ENCODE measurements at places on chromosomes 7 and 10. TPM values are rescaled to one million over a fixed set of nuclear protein-coding genes. Genes with fewer than 3 reads are reported as not detected.

- no peak for DNase-seq
These were observed 236.2 kb downstream of the SKIDA1 start for GRCh38 chr10:21289271-21289670.

- no peak for DNase-seq
These were observed 160.7 kb downstream of the ZEB1 start for GRCh38 chr10:31479752-31480151.

The MBLAC1 gene
- total RNA-seq: 3.2 TPM

GRCh38 chr10:4678951-4679671 lies 146.9 kb upstream of the AKR1E2 start:
- peak; percentile 73 for DNase-seq

GRCh38 chr10:96431211-96431970 lies 72.6 kb upstream of the OPALIN start:
- DNase-seq: no peak

The CFTR gene
- total RNA-seq: 176 TPM

The UNC5B gene
- total RNA-seq: 11.0 TPM

- DNase-seq: no peak
These were observed 137.9 kb downstream of the RAPGEF5 start for GRCh38 chr7:22219036-22219435.

DNA sequence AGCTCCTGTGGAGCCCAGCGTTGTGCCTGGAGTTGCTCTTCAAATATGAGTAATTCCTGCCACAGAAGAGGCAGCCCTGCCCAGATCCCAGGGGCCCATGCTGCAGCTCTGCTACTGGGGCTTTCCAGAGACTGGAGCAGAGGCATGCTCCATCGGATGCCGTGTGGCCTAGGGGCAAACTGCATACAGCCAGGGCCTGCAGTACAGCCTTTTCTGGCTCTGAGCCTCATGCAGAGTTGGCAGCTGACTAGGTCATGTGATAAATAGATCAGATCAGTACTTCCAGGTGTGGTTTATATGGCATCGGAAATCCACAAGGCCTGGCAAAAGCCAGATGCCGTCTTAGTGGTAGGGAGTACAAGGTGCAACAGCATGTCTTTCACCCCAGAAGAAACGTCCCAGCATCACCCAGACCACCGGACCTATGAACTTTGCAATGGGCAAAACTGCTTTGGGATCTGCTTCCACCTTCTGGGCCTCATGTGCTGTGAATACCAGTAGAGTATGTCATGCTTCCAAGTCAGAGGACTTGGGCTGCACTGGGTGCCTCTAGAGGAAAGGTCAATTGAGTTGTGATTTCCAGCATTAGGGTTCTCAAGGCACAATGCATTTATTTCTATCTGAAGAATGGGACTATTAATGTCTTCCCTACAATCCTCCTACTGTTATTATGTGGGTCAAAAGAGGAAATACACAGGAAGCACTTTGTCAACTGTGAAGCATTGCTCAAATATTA lies 250.7 kb upstream of the ZNF32 start:
- DNase-seq: no peak

- DNase-seq: no peak
These were observed 407.9 kb upstream of the SHH start for GRCh38 chr7:156220078-156220605.

DNA sequence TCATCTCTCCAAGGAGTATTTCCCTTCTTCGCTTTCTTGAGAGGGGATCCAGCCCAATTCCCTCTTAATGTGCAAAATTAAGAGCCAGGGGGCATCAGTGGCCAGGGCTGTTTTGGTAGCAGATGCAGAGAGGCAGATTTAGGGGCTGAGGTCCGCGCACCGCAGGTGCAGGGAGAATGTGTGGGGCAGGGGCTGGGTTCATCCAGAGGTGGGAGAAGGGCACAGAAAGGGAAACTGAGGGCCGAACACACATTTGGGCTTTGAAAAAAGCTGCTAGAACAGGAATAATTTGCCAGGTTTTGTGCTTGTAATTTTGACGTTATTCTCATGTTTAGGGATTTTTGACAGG lies 6.5 kb upstream of the SHH start:
- DNase-seq: no peak

DNA sequence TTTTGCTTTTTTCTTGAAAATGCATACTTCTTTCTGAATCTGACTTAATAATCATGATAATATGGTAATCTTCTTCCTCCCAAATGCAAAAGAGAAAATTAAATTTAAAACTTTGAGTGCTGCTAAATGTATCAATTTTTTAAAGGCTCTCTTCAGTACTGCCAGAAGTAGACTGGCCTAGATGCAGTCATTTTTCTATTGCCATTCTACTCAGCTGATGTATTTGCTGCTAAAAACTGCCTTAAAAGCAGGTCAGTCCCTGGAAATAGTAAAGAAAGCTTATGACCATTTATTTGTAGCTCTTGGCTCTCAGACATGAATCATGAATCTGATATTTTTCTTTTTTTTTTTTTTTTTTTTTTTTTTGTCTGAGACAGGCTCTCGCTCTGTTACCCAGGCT lies 28.5 kb downstream of the NAPEPLD start:
- DNase-seq: no peak

DNA sequence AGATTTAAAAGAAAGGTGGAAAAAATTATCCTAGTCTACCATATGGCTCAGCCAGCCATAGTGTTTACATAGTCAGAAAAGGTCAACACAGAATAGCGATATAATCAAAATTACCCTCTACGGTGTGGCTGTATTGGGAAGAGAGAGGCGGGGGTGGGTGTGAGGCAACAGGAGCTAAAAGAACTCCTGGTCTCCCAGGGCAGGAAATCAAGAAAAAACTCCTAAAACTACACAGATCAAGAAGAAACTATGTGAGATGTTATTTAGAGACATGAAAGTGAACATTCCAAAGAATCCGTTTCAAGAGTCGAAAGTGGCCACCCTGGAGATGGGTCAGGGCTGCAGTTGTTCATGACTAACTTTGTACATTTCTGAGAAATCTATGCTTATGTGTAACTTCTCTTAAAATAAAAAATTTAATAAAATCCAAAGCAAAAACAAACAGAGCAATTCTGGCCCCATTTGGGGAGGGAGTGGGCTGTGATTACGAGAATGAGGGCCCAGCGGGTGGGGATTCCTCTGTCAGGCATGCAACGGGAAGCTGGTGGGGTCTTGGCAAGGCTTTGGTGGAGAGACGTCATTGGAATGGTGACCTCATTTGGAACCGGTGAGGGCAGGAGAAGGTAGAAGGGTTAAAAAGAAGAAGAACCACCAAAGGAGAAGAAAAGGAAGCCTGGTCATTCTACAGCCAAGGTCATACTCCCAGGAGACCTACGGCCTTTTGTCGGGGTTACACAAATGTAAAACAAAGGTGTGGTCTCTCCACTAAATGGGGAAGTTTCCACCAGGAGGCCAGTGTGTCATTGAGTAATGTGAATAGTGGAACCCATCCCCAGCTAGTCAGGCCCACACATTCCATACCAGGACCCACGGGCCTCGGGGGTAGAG lies 71.2 kb upstream of the DUSP5 start:
- DNase-seq: no peak

- no peak for DNase-seq
These were observed 38.8 kb downstream of the GSDME start for GRCh38 chr7:24718431-24718831.

- DNase-seq: peak; percentile 33
These were observed 32.8 kb upstream of the CFAP46 start for GRCh38 chr10:132974886-132975830.

- no peak for DNase-seq
These were observed 225.8 kb downstream of the ELFN1 start for GRCh38 chr7:1895664-1896515.

GRCh38 chr7:22355620-22356009 lies 1.3 kb downstream of the RAPGEF5 start:
- DNase-seq: no peak

GRCh38 chr10:101301111-101301731 lies 52.7 kb upstream of the BTRC start:
- DNase-seq: peak; percentile 19

DNA sequence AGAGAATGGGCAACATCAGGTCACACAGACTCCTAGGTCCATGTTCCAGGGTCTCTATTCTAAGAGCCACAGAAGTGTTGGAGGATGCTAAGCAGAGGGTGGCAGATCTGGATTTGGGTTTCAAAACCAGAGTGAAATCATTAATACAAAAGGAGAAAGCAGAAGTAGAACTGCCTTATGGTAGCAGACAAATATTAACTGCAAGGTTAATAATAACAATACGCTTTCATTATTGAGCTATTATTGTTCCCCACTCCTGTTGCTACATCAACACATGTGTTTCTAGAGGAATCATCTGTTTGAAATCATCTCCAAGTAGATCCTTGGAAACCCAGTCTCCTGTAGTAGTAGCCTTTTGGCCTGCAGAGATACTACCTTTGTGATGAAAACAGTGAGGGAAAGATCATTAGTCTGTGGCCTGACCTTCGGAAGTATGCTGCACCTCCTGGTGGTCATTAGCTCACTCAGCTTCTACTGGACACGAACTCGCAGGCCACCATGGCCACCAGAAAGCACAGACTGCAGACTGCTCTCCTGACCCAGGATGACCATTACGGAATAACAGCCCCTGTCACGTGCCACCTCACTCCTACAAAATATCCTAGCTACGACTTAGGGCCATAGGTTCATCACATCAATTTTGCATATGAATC lies 84.6 kb downstream of the XPNPEP1 start:
- no peak for DNase-seq

The PON3 gene
- total RNA-seq: 3.2 TPM
